Posterior cingulate gyrus (tissue), 11 donors: ENCODE measurements at places on chromosomes 11 and 22.
A peak's percentile ranks its signal among the peaks of the same experiment; 100 is the strongest.

GRCh38 chr11:32184723-32185376, 94.0 kb downstream of the RCN1 start:
- DNase-seq = no peak

DNA sequence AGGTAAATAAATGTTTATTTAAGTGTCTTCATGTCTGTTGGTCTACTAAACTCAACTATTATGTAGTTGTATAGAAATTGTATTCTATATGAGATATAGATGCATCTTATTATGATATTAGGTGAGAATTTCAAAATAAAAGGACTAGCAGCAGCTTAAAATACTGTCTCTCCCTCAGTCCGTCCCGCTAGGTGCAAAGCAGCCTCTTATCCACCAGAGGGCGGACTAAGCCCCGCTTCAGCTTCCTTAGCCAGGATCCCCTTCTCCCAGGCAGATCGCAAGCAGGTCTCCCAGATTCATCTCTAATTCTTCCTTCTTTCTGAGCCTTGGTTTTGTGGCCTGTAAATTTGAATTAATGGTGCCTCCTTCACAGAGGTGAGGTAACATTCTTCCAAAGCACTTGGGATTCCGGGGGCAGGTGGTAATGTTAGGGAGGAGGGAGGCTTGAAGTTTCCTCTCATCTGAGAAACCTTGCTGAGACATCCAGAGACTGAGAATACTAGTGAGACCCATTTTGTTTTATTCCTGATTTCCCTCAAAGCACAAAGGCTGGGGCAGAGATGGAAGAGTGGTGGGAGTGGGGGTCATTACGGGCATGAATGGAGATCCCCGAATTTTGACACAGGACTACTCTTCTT, 13.5 kb upstream of the INSC start:
- DNase-seq = peak; percentile 58

DNA sequence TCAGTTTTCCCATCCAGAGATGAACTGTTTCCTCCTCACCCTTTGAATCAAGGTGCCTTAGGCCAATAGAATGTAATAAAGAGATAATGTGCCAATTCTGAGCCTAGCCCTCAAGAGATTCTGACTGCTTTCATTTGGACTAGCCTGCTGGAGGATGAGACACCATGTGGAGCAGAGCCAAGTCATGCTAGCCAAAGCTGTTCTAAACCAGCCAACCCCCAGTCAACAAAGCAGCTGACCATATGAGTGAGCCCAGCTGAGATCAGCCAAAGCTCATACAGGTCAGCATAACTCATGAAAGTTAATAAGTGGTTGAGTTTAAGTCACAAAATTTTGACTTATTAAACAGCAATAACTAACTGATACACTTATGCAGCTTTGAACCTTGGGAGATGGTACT, 66.7 kb upstream of the DBX1 start:
- no peak for DNase-seq

DNA sequence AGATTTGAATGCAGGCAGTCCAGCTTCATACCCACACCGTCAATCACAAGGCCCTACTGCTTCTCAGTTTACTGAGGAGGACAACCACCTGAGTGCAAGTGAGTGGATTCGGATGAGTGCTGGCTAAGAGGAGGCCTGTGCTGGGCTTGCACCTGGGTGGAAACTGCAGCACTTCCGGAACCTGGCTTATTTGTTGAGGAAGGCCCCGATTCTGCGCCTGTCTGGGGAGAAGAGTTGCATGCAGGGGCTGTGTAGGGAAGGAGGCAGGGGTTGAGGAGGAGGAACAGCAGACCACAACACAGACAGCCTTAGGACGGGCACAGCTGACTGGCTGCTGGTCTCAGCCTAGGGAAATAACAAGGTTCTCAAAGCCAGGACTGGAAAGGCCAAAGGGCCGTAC, 20.8 kb downstream of the ABTB2 start:
- no peak for DNase-seq

GRCh38 chr11:14041040-14041439, 78.5 kb downstream of the SPON1 start:
- DNase-seq = no peak

DNA sequence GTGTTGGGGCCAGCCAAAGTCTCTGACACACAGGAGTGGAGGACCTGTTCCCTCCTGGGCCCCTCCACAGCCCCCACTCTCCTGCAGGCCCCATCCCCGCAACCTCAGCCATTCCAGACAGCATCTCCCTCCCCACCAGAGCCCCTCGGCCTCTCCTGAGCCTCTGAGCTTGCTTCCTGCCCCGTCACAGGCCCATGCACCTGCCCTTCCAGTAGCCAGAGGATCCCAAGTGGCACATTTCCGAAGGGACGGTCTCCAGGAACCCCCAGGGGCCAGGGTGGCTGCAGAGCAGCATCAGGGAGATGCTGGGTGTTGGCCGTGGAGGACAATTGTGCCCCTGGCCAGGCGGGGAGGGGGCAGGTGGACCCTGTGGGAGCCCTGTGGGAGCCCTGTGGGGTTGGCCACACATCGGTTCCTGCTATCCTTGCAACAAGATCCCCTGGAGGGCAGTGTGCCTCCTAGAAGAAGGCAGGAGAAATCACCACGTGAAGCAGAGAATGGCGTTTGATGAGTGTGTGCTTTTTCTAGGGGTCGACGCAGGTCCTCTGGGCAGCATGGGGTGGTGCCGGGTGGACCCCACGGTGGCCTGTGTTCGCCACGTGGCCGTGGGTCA, 45.3 kb upstream of the PPARA start:
- DNase-seq = no peak

DNA sequence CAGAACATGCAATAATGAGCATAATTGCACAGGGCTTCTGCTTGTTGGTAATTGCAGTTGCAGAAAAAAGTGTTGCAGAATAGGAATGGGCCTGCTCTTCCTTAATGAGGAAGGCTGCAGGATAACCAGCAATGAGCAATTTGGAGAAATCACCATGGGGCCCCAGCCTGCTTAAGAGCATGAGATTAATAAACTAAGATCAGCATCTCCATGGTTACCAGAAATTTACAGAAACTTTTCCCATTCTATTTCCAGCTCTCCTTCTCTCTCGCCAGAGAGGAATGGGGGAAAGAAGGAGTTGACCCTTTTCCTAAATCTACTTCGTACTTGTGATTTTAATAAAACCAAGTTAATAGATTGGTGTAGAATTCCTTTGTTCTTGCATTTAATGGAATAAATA, 80.9 kb upstream of the CSNK2A3 start:
- no peak for DNase-seq

DNA sequence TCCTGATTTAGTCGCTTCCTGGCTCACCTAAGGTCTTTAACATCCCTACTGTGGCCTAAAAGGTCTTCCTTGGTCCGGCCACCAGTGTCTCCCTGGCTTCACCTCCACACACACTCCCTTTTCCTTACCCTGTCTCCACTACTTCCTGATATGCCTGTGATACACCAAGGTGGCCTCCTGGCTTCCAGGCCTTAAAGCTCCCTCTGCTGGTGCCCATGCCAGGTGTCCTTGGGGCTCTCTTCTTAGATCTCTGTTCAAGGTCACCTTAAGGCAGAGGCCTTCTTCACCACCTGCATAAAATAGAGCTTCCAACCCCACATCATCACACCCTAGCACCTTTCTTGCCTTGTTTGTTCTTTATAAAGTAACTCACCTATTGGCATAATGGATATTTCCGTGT, 787.7 kb downstream of the NTM start:
- DNase-seq = no peak

GRCh38 chr11:128579798-128580504, 7.4 kb downstream of the ETS1 start:
- no peak for DNase-seq

GRCh38 chr22:32646476-32646875, 155.0 kb upstream of the TIMP3 start:
- DNase-seq = no peak

DNA sequence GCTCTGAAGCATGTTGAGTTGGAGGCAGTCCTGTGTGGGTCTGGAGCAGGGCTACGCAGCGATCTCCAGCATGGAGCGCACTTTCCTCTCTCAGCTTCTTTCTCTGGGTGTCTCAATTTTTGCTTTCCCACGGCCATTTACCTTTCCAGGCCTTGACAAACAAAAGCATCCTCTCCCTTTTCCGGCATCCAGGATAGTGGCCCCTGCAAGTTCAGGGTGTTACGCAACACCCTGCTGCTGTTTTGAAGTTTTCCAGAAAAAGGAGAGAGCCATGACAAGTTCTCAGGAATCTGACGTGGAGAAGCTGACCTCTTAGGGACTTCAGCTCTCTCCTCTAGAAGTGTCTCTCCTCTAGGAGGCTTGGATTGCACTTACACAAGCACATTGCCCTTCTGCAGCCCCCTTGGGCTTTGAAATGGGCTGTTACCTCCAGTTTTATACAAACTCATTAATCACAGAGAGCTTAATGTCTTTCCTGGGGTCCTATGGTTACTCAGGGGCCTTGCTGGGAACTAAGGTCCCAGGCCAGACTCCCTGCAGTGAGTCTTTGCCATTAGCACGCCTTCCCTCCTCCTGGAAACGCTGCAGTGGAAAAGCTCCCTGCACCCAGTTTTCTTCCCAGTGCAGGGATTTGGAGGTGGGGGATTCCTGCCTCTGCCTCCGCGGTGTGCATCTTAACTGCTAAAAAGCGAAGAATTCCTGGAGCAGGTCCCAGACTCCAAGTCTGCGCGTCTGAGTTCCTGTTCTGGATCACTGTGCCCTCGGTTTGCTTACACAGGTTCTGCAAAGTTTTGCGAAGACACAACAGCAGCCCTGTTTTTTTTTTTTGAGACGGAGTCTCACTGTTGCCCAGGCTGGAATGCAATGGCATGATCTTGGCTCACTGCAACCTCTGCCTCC, 80.4 kb downstream of the BARX2 start:
- DNase-seq = no peak

GRCh38 chr11:7593481-7593880, 79.7 kb downstream of the PPFIBP2 start:
- no peak for DNase-seq

- DNase-seq = no peak
Observed at GRCh38 chr11:110069158-110069737, 23.9 kb upstream of the ZC3H12C start.

DNA sequence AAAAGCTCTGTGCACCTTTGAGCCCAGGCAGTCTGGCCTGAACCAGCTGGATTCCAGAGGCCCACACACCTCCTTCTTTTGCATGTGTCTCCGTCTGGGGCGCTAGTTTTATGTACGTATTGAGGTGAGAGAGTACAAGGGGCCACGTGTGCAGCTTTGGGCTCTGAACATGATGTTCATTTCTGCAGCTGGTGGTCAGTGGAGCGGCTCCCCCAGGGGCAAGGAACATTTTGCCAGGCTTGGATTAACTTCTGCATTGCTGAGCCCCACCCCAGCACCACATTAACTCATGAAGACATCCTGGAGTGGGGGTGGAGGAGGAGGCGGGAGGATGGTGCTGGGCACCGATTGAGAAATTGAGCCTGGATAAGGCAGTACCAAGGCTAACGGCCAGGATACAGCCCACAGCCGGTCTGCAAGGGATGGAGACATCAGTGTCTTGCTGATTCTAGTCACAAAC, 13.8 kb downstream of the USP2 start:
- DNase-seq = no peak

DNA sequence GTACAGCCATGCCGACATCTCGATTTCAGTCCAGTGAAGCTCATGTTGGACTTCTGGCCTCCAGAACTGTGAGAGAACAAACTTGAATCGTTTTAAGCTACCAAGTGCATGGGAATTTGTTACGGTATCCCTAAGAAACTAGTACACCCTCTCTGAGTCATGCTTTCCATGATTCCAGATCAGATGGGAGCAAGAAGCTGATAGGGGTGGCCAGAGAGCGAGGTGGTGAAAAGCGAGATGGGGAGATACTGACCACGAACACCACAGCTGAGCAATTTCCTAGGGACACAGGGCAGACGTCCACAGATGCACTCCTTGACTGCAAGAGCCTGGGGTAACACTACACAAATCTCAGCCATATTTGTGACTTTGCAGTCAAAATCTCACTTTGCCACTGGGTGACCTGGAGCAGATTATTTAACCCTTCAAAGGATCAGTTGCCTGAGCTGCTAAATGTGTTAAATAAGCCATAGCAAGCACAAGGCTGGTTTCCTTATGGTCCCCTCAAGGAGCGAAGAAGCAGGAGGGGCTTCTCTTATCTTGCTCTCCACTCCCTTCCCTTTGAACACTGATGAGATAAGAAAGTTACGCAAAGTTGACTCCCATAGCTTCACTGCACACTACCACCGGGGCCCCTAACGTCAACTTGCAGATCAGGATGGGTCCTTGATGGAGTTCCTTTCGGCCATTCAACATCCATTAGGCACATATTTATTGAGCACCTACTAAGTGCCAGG, 22.6 kb upstream of the RCN1 start:
- no peak for DNase-seq

DNA sequence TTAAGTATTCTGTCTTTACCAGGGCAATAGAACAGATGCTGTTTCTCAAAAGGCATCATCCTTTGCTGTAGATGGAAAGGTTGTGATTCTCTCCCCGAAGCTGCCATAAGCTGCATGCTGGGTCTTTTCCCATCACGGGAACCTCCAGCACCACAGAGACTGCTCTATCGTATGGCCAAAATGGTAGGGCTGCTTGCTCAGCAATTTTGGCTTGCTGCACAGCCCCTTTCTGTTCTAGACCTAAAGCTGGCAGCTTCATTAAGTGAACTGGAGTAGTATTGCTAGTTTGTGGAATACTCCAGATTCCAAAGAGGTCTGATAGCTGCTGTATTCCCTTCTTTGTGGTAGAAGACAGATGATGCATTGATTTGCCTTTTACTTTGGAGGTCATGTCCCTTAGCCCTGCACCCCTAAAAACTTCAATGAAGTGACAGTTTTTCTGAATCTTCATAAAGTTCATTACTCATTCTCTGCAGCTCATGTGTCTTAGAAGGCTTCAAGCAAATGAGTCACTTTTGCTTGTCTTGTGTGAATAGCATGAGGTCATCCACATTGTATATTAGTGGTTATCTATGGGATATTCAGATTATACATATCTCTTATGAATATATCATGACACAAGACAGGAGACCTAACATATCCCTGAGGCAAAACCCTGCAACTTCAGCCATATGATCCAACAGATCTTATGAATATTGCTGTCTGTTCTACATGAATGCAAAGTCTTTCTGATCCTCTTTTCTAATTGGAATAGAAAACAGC, 245.3 kb downstream of the FAM76B start:
- no peak for DNase-seq

DNA sequence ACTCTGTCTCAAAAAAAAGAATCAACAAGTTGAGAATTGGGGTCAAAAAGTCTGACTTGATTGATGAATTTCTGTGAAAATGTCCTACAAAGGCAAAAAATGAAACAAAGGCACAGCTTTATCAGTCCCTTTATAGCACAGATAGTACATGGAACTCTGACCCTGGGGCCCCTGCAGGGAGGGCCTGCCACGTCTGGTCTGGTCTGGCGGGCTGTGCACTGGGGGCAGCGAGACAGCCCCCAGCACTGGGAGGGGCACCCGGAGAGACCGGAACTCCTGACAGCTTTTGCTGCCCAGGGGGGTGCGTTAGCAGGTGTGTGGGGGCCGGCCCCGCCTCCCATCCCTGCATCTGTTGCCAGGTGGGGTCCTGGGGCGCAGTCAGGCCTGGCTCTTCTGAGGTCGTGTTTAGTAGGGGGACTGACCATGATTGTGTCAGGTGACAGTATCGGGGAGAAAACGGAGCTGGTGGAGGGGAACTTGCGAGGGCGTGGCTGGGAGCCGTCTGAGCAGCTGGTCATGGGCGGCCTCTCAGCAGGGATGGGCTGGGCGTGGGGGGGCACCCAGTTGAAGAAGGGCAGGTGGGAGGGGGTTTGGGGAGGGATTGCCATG, 51.7 kb downstream of the GRAMD4 start:
- no peak for DNase-seq

GRCh38 chr11:12517306-12517705, 139.9 kb downstream of the PARVA start:
- no peak for DNase-seq
